Activated T-helper 17 cell treated with anti-CD3 and anti-CD28 coated beads, Interleukin-2, amount 50 U/mL, for 72 hours (primary cell): ENCODE measurements at places on chromosomes 1 and 21.
A peak's percentile ranks its signal among the peaks of the same experiment; 100 is the strongest.

DNA sequence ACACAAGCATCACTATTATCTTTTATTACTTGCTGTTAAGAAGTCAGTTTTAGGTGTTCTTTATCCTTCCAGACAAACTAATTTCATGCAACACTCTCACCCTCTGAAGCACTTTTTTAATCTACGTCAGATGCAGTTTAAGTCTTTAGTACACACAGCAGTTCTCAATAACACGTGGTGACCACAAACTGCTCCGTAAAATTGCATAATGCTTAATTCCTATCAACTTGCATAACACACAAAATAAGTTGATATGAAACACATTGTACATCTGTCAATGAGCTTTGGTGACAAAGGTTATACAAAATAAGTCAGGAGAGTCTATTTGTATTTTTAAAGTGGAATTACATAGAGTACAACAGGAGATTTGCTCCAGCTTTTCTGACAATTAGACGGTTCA, 140.9 kb upstream of the ETS2 start:
- ATAC-seq, result no peak

GRCh38 chr1:94279038-94279437, 41.7 kb upstream of the ARHGAP29 start:
- no peak for ATAC-seq

GRCh38 chr1:16438924-16439323, 1.6 kb upstream of the NECAP2 start:
- no peak for ATAC-seq

GRCh38 chr1:48469616-48470480, 2.2 kb downstream of the SPATA6 start:
- ATAC-seq, result no peak

DNA sequence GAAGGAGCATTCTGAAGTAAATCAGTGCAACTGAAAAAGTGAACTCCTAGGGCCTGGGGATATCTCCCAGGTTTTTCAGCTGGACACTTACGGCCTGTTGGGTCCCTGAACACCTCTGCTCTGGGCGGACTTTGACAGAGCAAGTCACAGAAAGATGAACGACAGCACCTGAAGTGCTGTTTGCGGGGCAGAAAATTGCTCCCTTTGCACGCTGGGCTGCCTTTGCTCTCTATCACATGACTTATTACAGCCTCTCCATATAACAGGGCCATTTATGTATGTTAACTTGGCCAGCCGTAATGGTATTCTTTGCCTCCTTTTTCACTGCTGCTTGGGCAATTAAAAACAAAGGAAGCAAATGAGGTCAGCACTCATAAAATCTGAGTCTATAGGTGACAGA, 332.9 kb downstream of the BARHL2 start:
- ATAC-seq, result no peak

DNA sequence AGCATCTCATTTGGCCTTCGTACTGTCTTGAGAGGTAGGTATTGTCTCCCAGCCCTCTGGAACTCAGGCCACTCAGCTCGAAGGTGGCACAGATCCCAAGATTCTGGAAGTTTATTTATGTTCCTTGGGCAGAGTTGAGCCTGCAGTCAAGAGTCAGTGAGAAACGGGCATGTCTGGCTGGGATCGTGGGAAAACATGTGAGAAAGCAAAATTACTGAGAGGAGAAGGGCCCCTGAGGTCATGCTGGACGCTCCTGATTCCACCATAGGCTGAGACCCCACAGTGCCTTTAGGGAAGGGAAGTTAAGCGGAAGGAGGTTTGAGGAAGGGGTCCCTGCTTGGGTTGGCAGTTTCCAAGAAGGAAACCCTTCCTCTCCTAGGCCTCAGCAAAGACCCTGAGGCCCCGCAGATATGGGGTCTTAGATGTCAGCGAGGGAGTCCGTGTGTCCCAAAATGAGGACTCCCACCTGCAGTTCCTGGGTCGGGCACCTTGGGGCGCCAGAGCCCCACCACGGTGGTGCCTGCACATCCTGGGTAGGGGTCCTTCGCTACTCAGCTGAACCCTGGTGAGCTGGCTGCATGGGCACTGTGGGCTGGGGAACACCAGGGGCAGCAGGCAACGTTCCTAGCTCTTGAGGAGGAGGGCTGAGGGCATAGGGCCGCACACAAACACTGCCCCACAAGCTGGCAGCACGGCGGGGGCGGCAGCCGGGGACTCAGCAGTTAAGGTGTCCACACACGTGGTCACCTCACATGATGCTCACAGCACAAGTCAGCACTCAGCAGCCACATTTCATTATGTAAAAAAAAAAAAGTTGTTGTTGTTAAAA, 12.3 kb upstream of the SEMA4A start:
- peak; percentile 24 for ATAC-seq

- no peak for ATAC-seq
These were observed 858.7 kb downstream of the USP25 start for GRCh38 chr21:16588433-16588860.

GRCh38 chr1:115296981-115297380, 41.1 kb downstream of the NGF start:
- peak; percentile 82 for ATAC-seq

DNA sequence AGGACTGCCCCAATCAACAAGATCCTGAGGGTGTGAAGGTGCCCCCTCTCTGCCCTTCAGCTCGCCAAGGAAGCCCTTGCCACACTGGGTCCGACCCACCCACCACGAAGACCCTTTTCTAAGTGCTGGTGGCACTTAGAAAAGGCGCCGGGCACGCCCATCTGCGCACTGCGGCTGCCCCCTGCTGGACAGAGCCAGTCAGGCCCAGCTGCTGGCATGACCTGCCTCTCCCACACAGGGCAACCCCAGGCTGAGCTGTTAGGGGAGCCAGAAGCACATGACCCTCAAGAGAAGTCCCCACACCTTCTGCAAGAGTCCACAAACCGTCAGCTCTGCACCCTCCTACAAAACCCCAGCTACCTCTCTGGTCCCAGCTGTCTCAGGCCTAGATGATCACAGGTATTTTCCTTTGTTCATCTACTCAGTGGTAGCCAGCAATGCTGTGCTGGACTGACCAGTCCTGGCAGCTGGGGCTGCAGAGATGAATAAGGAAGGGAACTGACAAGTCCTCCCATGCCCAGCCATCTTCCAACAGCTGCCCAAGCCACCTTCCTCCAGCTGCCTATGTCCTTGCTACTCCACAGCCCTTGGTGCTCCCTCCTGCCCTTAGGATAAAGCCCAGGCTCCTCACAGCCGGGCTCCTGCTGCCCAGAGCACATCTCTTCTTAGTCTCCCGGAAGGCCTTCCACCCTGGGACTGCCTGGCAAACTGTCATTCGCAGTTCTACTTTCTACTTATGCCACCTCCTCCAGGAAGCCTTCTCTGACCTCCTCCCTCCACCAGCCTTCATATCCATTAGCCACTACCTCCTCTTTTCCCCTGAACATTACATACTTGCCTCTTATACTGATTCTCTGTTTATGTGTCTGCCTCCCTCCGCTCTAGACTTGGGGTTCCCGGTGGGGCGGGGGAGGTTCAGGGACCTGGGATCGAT, 39.8 kb upstream of the ZC3H12A start:
- peak; percentile 86 for ATAC-seq
